Coronary artery (tissue), 2 donors: ENCODE measurements at places on chromosomes 1 and 21.

GRCh38 chr1:178945763-178946266 lies 74.9 kb upstream of the ANGPTL1 start:
- DNase-seq = peak; percentile 41

DNA sequence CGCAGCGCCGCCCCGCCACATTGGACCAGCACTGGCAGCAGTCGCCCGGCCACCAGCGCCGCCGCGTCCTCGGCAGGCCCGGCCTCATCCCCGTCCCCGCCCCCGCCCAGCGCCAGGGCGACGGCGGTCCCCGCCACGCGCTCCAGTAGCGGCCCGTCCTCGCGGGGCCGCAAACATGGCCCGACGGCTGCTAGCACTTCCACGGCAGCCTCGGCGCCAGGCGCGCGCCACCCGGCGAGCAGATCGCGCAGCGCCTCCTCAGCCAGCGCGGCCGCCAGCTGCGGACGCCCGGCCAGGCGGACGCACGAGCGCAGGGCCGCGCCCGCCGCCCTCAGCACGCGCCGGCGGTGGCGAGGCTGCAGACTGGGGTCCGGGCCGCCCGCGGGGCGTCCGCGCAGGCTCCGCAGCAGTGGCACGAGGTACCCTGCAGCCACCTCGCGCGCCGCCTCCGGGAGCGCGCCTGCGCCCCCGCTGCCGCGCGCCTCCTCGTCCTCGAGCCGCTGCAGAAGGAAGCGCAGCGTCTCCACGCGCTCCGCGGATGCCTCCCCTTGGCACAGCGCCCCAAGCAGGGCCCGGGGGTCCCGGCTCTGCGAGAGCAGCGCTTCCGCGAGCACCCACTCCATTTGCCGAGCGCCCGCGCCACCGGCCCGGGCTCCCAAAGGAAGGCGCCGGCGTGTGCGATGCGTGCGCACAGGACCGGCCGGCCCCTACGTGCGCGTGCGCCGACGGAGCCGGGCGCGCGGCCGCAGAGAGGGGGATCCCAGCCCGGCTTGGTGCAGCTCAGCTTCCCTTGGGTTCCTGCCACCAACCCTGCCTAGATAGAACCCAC lies at the start of gene TARBP1:
TSS of gene TARBP1 (minus strand) at position 699 of the 829 bp plus-strand sequence. CDS start at position 623, 76 bp downstream.
- peak; percentile 82 for DNase-seq

DNA sequence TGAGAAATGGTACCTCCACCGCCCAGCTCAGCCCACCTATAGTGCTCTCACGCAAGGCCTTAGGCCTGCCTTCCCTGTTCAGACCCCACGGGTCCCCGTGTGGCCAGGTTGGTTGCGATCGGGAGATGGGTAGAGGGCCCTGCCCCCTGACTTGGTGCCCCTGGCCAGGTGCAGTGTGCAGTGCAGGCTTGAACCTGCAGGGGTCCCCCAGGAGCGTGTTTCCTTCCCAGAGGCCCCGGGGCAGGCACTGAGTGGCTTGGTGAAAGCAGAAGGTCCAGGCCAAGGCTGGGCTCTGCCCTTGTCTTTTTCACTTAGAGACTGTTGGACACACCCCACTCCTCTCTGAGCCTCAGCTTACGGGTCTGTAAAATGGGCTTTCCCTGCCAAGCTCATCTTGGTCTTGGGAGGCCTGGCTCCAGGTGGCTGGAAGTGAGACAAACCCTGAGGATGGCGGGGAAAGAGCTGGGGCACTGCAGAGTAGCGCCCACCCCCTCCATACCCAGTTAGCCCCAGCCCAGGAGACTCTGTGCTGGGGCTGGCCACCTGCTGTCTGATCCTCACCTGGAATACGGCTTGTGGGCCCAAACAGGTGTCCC lies 9.3 kb upstream of the HES5 start:
- DNase-seq = no peak

- no peak for DNase-seq
Observed at GRCh38 chr1:103509250-103509649, 16.2 kb upstream of the RNPC3 start.

DNA sequence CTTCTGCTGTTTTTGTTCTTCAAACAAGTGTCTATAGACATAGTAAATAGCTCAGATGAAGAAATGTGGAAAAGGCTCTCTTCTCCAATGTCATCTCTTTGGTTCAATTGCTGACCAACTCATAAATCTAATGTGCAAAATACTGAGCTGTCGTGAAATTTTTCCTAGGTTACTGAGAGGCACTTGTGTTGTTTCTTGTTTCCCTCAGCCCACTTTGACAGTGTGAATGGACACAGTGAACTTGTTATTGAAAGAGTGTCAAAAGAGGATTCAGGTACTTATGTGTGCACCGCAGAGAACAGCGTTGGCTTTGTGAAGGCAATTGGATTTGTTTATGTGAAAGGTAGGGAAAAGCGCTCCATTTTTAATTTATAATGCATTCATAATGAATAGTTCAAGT lies 245.3 kb downstream of the TPR start:
- no peak for DNase-seq

DNA sequence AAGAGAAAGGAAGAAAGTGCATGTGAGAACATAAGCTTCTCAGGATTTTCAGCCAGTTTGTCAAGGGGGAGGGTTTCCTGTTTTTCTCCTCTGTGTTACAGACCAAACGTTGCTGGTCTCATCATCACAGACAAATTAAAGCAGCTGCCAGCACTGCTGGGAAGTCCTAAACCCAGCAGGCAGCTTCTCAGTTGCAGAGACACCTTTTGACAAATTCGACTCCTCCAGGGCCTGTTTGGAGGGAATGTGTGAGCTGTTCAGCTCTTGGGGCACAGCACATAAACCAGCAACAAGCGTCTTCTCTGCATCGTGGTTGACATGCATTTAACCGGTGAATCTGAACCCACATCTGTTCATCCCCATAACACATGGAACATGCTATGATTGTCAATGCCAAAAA lies 454.6 kb upstream of the RUNX1 start:
- no peak for DNase-seq

GRCh38 chr1:31595836-31596736 lies 19.8 kb downstream of the TINAGL1 start:
- peak; percentile 50 for DNase-seq
